ENCODE measurements at places on chromosomes 11 and 22.

DNA sequence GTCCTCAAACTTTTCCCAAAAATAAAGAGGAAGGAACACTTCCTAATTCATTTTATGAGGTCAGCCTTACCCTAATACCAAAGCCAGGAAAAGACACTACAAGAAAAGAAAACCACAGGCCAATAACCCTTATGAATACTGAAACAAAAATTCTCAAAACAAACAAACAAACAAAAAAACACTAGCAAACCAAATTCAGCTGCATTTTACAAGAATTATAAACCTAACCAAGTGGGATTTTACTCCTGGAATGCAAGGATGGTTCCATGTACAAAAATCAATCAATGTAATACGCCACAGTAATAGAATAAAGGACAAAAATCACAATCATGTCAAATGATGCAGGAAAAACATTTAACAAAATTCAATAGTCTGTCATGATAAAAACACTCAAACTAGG is 13.3 kb downstream of the ARVCF start:
- no peak for DNase-seq

- DNase-seq = no peak
Measured at GRCh38 chr11:44831605-44832394, 105.0 kb downstream of the TSPAN18 start.

- no peak for DNase-seq
Measured at GRCh38 chr11:1225386-1226225, 2.7 kb downstream of the MUC5B start.

- no peak for DNase-seq
Measured at GRCh38 chr22:21639359-21639758, 2.7 kb upstream of the SDF2L1 start.

DNA sequence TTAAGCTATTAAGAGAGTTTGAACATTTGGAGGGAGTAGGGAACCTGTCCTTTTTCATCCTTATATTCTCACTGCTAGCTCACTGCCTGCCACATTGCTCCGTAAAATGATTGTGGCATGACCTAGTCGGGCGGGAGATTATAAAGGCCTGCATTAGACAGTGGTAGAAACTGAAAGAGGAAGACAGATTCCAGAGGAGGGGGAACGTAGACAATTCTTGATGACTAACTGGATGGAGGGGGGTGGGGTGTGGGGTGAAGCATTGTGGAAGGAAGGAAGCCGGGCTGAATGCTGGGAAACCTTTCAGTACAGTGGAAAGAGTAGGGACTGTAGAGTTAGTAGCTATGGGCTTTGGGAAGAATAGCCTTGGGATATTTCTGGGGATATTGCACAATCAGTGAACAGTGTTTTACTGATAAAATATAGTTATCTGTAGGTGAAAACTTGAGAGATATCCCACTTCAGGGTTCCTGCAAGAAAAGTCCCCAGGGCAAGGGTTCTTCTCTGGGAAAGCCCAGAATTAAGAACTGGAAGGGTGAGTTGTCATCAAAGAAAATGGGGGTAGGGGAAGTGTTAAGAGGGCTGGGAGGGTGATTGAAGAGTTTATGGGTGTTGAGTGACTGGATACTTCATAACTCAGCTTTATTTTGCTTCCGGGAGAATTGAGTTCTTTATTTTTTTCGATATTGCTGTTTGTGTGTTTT is 2.1 kb downstream of the MED15 start:
- peak; percentile 95 for DNase-seq

DNA sequence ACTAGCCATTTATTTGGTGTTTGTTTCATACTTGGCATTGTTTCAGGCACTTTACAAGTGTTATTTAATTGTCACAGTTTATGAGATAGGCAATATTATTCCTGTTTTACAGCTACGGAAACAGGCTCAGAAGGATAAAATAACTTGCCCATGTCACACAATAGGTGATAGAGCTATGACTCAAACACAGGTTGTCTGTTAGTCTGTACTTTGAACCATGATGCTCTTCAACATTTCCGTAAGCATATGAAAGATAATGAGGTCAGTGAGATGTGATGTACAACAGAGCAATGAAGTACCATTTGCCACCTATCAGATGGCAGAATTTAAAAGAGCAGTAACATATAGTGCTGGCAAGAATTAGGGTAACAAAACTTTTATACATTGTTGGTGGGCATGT is 15.3 kb downstream of the TUG1 start:
- no peak for DNase-seq

GRCh38 chr11:86606270-86606835 is 66.1 kb downstream of the ME3 start:
- DNase-seq = no peak

DNA sequence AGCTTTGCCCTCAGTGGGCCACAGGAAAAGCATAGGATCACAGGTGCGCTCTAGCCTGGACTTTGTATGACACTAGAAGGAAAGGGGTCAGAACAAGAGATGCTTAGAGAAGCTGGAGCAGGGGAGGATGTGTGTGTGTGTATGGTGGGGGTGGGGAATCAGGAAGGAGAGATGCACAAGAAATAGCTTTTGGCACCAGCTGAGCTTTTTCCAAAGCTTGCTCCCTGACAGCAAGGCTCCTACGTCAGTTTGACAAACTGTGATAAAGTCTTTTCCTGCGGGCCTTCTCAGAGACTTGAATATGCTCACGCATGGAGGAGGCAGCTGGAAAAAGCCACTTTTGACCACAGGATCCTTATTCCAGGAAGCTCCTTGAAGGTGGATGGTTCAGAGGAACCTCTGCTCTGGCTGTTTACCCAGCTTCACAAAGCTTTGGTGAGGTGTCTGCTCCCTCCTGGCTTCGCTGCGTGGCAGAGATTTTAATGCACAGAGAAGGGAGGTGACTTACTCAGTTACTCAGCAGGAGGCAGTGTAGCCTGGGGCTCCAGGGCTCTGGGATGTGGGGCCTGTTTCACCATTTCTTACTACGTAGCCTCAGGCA is 3.9 kb downstream of the CDC42EP1 start:
- peak; percentile 44 for DNase-seq

DNA sequence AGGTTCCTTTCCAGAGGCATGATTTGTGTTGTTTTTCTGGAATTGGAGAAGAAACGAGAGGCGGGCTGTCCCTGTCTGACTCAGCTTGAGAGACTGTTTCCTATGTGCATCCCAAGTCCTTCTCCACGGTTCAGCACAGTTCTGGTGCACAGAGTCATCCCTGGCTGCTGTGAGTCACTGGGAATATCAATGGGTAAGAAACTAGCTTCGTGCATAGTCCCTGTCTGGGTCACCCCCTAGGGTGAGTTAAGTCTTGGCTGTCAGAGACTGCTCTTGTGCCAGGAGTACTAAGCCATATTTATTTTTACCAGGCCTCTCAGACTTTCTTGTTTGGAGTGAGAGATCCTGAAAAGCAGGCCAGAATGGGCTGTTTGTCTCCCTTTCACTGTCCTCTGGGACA is 2.4 kb upstream of the LRP4 start:
- DNase-seq = peak; percentile 89

DNA sequence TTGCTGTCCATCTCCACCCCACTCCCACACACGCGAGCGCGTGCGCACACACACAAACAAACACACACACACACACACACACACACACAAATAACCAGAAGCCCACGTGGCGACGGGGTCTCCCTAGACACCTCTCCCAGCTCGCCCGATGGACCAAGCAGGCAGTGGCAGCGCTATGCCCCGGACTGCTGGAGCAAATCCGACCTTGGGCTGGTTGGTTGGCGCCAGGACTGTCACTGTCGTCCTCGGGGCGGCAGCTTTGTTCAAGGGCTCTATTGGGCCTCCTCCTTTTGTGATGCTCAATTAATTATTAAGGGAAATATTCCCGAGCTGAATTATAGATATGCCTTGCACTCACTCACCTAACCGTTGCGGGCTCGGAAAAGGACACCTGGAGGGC is 1.7 kb upstream of the KCNA4 start:
- DNase-seq = no peak

DNA sequence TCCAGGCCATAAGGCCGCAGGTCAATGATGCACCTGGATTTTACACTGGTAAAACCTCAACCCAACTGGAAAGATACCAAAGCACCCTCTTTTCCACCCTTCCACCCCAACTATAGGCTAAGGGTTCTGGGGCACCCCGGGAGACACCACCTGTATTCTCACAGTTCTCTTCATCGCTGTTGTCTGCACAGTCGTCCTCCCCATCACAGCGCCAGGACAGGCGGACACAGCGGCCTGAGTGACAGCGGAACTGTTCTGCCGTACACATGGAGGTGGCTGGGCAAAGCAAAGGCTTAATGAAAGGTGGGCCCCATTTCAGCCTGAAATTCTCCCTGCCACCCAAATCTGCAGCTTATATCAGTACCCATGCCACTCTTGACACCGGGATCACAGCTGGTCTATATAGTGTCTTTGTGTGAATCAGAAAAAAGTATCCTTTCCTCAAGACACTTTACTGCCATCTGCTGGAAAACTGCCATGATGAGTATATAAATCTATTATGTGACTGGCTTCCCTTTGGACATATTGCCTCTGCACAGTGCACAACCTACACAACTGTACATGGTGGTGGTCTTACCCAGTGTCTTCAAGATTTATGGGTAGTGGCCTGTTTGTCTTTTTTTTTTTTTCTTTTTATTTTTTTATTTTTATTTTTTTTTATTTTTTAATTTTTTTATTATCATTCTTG is 21.5 kb downstream of the LRP4 start:
- no peak for DNase-seq

GRCh38 chr11:77191429-77191822 is 63.4 kb downstream of the MYO7A start:
- no peak for DNase-seq

DNA sequence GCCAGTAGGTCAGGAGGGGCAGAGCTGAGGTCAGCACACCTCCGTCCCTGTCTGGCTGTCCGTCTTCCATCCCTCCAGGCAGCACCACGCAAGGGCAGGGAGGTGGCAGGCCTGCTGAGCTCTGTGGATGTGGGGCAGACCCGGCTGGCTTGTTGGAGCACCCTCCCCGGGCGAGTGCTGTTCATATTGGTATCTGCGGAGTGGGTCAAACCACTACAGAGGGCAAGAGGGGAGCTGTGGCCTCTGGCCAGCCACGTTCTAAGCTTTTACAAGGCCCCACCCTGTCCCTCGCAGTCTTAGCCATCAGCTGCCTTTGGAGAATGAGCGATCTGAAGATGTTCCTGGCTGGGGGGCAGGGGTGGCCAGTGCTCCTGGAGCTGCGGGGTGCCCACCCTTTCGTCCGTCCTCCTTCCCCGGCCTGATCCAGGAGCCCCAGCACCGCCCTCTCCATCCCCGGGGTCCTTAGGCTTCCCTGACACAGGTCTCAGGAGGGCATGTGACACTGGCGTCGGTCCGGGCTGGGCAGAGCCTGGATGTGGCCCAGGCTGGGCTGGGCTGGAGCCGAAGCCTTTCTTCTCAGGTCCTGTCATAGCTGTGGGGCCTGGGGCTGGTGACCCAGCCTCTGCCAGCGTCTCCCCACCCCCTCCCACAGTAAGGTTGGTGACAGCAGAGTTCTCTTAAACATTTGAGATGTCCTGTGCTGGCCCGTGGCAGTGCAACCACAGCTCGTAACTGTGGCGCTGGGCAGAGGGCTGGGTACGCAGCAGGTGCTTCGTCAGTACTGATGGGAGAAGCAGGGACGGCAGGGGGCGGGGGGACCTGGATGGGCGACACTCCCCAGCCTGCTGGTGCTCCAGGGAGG is 31.7 kb upstream of the GRAMD4 start:
- no peak for DNase-seq

DNA sequence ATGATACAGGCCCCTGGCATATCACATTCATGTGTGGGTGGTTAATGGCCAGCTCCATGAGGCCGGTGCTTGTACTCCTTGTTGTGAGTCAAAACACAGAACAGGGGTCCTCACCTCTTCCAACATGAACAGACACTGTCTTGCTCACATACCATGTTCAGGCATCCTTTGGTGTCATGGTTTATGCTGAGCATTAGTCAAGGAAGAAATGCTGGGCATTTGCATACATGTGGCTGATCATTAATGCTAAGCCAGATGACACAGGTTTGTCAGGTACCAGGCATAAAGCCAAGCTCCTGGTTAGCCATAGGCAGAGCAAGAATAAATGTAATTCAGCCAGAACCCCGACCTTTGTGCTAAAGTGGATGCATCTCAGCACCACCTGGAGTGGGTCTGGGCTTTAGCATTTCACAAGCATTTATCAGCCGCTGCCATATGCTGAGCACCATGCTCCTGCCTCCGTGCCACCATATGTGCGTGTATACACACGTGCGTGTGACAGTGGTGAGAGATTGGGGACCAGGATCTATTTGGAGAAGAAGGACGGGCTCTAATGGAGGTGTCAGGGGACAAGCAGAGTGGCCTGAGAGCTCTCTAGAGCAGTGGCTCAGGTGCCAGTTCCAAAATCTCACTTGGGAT is 55.0 kb downstream of the MICAL2 start:
- no peak for DNase-seq

GRCh38 chr11:71544525-71545214 is 3.5 kb upstream of the KRTAP5-9 start:
- DNase-seq = no peak

DNA sequence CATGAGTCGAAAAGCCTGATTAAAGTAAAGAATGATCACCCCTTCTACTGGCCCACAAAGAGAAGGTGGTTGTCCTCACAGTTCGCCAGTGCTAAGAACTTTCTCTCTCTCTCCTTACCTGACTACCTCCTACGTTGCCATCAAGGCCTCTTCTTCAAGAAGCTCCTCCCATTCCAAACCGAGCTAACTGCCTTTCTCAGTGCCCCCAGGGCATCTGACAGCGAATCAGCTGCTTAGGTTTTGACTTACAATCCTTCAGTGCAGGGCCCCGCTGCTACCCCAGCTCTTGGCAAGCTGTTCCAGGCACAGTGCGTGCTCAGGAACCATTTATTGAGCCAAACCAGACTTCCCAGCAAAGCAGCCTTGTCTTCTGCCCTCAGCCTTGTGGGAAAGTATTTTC is 5.8 kb downstream of the VSTM5 start:
- no peak for DNase-seq

- DNase-seq = no peak
Measured at GRCh38 chr22:20522134-20523004, 15.0 kb downstream of the MED15 start.

DNA sequence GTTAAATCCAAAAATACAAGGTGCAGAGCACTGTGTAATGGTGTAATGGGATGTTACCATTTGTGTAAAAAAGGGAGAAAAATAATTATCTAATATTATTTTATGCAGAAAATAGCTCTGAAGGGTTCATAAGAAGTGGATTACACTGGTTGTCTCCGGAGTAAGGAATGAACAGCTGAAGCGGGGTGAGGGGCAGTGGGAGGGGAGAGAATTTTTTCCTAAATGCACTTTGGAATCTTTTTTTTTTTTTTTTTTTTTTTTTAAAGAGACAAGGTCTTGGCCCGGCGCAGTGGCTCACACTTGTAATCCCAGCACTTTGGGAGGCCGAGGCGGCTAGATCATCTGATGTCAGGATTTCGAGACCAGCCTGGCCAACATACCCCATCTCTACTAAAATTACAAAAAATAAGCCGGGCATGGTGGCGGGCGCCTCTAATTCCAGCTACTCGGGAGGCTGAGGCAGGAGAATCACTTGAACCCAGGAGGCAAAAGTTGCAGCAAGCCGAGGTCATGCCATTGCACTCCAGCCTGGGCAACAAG is 6.8 kb upstream of the POLR3H start:
- no peak for DNase-seq

- DNase-seq = no peak
Measured at GRCh38 chr11:120562806-120563425, 51.4 kb downstream of the GRIK4 start.
